NCI-H748 treated with DMSO at 0.1 percent for 48 hours (cell line): ENCODE measurements at places on chromosomes 7 and 10.

- DNase-seq, result no peak
Observed at GRCh38 chr7:24769014-24769830, 12.0 kb upstream of the GSDME start.

- no peak for DNase-seq
Observed at GRCh38 chr7:36599645-36600313, 124.5 kb downstream of the AOAH start.

GRCh38 chr7:32051128-32051527 is 19.1 kb downstream of the PDE1C start:
- no peak for DNase-seq

GRCh38 chr10:73225518-73225917 is 21.5 kb downstream of the DNAJC9 start:
- DNase-seq, result no peak

GRCh38 chr10:101073631-101074030 is 11.8 kb downstream of the KAZALD1 start:
- no peak for DNase-seq

GRCh38 chr10:79052291-79053080 is 16.3 kb upstream of the ZMIZ1 start:
- no peak for DNase-seq

DNA sequence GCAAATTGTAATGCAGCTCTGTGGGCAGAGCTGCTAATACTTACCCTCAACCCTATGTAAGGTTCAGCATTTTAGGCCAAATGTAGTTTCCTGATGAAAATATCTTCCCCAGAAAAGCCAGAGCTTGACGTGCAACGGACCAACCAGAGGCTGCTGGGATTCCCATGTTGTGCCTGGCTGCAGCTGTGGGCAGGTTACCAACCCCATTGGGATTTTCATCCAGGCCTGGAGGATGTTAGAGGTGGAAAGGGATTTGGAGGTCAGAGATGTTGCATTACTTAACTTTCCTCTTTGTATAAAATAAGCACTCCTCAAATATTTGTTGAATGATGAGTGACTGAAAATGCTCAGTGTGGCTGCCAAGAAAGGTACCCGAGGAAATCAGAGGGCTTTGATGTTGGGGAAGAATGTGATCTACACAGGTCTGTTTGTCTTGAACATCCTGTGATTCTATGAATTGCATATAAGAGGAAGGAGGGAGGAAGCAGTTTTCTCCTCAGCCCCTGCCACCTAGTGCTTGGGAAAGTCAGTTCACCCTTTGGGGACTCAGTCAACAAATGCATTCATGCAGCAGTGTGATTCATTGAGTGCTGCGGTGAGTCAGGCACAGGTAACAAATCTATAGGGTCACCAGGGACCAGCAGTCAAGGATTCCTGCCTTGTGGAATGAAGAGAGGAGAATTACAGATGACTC is 487.2 kb downstream of the RPS24 start:
- no peak for DNase-seq

DNA sequence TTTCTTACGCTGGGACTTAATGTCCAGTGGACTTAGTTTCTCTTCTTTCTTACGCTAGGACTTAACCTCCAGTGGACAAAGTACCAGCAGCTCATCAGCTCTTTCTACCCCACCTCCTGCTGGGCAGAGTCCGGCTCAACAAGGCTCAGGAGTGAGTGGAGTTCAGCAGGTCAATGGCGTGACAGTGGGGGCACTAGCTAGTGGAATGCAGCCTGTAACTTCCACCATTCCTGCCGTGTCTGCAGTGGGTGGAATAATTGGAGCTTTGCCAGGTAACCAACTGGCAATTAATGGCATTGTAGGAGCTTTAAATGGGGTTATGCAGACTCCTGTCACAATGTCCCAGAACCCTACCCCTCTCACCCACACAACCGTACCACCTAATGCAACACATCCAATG is 199.7 kb downstream of the MLLT10 start:
- DNase-seq, result no peak

DNA sequence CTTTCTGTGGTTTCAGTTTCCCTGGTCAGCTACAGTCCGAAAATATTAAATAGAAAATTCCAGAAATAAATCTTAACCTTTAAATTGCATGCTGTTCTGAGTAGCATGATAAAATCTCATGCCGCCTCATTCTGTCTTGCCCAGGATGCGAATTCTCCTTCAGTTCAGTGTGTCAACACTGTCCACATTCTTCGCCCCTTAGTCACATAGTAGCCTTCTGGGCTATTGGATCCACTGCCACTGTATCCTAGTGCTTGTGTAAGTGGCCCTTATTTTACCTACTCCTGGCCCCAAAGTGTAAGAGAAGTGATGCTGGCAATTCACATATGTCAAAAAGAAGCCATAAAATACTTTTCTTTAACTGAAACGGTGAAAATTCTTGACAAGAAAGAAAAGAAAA is 129.6 kb downstream of the ZWINT start:
- DNase-seq, result no peak

DNA sequence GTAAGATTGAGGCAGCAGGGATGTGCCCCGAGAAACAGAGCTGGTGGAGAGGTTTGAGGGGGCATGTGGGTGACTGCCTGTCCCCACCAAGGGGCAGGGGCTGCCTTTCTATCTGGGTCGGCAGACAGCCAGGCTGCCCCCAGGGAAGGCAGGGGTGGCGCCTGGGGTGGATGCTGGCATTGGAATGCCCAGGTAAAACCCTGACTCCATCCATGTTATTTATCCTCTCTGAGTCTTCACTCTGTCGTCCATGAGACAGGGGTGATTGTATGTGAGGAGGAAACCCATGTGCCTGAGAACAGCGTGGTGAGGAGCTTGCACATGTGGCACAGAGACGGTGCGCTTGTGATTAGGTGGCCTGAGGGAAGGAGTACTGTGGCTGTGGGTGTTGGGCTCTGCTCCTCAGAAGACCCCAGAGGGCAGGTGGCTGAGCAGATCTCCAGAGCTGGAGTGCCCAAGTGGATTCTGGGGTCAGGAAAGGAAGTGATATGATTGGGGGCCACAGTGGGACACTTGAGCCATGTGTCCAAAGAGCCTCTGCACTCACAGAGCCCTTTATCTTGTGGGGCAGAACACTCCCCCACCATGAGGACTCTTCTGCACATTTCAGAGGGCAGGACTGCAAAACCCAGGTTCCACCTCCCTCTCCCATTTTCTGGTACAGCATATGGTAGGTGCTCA is 100.4 kb upstream of the RET start:
- no peak for DNase-seq

DNA sequence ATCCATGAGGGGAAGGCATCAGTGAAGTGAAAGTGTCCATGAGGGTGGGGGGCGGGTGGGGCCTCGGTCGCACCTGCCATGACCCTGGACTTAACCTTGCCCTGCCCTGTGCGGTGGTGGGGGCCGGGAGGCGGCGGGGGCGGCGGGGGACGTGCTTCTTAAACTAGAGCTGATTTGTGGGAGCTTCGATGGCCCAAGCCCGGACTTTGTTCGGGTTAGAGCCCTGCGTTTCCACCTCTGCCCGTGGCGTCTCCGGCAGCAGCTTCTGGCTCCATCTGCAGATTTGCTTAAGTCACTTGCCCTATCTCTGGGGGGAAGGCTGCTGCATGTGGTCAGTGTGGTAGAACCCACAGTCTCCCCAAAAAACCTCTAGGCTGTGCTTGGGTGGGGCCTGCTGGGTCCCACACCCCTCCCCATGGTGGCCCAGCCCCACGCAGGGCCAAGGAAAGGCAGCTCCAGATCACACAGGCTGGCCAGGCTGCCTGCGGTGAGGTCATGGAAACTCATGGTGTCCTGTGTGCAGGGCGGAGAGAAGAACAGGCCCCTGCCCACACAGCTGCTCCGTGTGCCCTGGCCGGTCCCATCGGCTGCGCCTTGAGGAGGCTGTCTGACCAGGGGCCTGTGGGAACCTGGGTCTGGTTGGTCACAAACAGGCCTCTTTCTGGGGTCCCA is 93.2 kb downstream of the INPP5A start:
- DNase-seq, result no peak

DNA sequence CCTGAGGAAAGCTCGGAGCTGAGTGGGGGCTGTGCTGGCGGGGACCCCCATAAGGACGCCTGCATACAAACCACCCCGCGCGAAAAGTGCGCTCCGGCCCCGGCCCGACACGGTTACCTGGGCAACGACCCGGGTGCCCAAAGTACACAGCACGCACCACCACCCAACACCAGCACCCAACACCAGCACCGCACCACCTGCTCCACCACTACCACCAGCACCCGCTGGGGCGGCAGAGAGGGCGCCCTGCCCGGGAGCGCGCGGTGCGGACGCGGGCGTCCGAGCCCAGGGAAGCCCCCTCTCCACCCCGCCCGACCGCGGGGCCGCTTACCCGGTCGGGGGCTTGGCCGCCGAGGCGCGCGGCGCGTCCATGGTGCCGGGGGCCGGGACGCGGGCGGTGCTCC is 345 bp downstream of the COBL start:
- DNase-seq, result no peak

DNA sequence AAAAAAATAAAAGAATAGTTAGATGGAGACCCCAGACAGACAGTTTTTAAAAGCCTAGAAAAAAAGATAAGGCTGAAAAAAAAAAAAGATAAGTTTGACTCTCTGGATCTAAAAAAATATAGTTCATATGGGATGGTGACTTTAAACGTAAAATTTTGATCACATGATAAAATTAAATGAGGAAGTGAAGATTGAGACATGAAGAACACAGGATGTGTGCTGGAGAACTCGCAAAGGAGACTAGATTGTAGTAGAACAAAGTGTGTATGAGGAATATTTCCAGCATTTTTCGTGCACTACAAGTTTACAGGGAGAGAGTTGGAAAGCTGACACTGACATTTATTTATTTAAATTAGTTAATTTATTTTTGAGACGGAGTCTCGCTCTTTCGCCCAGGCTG is 286.4 kb downstream of the PRPF18 start:
- no peak for DNase-seq

DNA sequence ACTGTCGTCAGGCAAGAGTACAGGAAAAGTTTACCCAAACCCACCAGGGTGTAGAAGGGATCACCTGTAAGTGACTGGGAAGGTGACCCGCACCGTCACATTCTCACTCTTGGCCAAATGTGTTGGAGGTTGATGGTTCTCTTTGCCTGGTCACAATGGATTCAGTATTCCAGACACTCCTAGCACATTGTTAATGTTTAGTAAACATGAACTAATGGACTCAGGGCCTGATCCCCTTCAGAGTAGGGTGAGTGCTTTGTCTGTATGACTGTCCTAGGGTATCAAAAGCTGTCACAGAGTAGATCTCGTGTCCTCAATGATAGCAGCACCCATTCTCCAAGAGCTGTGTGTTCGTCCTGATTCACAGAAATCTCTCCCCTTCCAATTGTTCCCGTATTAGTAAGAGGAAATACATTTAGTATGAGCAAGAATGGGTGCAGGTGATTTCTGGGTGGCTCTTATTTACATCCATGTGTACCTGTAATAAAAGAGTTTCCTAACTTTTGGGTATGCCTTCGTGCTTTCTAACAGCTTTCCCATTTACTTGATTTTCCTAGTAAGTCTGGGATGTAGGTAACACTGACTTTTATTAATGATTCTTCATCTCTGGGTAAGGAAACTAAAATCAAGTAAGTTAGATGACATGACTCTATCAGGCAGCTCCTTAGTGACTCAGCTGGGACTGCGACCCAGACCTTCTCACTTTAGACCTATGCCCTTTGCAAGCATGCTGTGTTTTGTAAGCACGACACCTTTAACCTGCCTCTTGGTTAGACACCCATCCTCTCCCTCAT is 4.7 kb downstream of the EEPD1 start:
- no peak for DNase-seq

DNA sequence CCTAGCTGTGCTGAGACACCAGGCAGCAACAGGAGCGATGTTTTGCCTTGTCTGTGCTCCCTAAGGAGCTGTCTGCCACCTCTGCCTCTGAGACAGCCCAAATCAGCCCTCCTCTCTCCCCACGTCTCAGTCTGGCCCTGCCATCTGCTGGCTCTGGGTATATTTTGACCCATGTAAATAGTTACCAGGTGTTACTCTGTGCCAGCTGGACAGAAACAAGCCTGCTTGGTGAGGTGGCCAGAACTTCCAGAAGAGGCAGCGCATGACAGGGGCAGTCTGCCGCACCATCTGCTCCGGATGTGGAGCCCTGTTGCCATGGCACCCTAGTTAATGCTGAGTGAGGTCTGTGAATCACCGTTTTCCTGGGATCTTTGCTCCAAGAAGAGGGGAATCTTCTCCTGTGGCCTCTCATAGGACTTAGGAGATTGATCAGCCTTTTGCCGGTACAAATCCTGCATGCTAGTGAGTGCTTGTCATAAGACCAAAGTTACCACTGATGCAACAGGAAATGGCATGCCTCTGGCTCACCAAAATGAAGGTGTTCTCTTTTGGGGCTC is 31.8 kb downstream of the GSTO2 start:
- peak; percentile 57 for DNase-seq

DNA sequence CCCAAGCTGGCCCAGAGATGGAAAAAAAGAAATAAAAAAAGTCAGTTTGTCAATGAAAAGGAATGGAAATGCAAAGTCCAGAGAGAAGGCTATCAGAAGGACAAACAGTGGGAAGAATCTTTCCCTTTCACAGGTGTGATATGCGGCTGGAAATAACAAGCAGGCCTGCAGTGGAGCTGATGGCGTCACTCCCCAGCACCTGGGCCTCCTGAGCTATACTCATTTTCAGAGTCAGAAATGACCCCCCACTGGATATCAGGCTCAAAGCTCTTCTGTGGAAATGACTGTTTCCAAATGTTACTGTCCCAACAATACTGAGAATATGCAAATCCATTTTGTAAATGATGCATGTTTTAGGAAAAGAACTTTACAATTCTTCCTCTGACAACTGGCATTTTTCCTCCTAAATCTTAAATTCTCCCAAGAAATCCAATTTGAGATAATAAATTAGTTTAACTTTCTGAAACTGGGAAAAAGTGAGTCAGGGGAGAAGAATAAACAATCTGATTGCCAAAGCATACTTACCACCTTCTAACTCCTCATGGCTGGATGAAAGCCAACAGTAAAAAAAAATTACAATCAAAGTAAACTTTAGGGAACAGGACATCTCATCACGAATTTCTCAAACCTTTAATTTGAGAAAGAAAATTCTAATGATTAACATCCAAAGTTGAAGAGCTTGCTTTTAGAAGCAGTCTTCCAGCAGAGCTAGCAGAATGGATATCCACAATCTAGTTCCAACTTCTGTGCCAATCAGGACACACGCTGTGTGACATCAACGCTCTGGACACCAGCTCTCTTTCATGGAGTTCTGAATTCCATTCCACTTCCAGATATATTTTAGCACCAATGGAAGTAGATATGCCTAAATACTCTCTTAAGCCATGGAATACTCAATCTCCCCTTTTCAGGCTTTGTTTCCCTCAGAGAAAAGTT is 5.3 kb upstream of the CUZD1 start:
- no peak for DNase-seq

GRCh38 chr7:126657599-126658358 is 595.0 kb downstream of the GRM8 start:
- DNase-seq, result peak; percentile 16

DNA sequence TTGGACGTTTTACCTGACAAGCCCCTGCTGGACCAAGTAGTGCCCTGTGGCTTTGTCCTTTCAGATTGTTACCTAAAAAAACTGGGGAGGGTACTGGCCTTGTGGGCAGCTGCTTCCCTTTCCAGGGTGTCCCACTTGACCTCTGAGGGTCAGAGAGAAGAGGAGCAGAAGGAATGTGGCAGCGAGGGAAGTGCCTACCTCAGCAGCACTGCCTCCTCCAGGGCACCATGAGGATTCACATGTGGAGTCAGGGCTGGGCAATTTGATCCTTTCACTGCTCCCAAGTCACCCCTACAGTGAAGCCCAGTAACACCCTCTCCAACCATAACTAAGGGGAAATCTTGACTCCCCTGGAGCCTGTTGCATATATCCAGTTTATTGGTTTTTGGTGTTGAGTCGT is 64.6 kb downstream of the ITGB1 start:
- no peak for DNase-seq

GRCh38 chr10:6446711-6447110 is 133.4 kb downstream of the PRKCQ start:
- no peak for DNase-seq
